ENCODE measurements at places on chromosomes 1 and 21. TPM values are rescaled to one million over a fixed set of nuclear protein-coding genes. Genes with fewer than 3 reads are reported as not detected.

The CD5L gene
- not detected for total RNA-seq

The TBX19 gene
- total RNA-seq: 1.3 TPM

The FBXO2 gene
- 0.55 TPM for total RNA-seq

The NCMAP gene
- 1.2 TPM for total RNA-seq

The GBP4 gene
- total RNA-seq: 3.9 TPM
